CD14-positive monocyte (primary cell): ENCODE measurements at places on chromosomes 5 and 9.

DNA sequence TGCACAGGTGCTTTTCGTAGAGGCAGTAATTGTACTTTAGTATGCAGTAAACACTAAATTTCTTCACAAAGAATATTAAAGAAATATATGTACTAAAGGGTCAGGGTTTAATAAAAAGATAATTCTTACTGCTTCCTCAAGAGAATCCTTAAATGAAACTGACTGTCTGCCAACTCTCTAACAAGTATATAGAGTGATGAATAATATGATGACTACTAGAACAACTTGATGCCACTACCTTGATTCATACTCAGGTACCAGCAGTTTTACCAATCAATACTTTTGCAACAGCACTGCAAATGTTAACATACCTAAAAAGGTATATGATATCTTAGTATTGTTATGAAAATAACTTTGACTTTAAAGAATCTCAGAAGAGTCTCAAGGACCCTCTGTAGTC is 3.8 kb downstream of the YIPF5 start:
- no peak overlapping the region for H3K4me3 ChIP-seq
- H3K27me3 ChIP-seq: no peaks in the 10 kb centered on the region
- no peak overlapping the region for H3K27ac ChIP-seq
- H3K36me3 ChIP-seq: peaks cover 71% of the 10 kb centered on the region

DNA sequence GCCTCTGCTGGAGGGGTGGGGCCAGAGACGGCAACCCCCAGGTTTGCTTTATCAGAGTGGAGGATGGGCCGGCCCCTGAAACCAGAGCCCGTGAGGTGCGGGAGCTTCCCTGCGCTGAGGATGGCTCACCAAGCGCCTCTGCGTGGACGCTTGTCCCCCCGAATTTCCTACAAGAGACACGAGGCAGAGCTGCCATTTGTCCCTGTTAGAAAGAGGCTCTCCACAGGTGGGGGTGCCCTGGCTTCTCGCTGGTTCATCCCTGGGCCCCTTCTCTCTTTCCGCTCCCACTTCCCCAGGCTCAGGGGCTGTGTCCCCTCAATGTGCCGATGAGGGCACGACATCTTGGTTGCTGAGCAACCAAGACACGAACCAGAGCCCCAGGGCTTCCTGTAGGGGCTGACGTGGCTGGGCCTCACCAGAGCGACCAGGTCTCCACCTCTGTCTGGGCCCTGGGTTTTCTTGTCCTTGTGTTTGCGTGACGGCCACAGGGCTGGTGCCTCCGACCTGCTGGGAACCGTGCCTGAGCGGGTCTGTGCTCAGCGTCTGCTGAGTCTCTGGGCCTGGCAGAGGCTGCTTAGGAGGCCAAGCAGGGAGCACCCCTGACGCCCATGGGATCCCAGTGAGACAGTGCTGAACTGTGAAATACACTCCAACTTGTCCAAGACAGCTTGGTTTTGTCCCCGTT is 119.6 kb upstream of the COL5A1 start:
- H3K27ac ChIP-seq: no peak overlapping the region
- H3K4me1 ChIP-seq: no peaks in the 10 kb centered on the region
- H3K4me3 ChIP-seq: no peak overlapping the region
- no peaks in the 10 kb centered on the region for H3K36me3 ChIP-seq

GRCh38 chr5:103891151-103891550 is 328.6 kb upstream of the NUDT12 start:
- no peak overlapping the region for H3K27ac ChIP-seq
- H3K36me3 ChIP-seq: no peaks in the 10 kb centered on the region
- no peak overlapping the region for H3K4me3 ChIP-seq
- no peaks in the 10 kb centered on the region for H3K4me1 ChIP-seq

GRCh38 chr5:129698661-129699060 is 49.2 kb upstream of the MINAR2 start:
- DNase-seq: no peak
- no peaks in the 10 kb centered on the region for H3K27me3 ChIP-seq
- no peak overlapping the region for H3K4me3 ChIP-seq

DNA sequence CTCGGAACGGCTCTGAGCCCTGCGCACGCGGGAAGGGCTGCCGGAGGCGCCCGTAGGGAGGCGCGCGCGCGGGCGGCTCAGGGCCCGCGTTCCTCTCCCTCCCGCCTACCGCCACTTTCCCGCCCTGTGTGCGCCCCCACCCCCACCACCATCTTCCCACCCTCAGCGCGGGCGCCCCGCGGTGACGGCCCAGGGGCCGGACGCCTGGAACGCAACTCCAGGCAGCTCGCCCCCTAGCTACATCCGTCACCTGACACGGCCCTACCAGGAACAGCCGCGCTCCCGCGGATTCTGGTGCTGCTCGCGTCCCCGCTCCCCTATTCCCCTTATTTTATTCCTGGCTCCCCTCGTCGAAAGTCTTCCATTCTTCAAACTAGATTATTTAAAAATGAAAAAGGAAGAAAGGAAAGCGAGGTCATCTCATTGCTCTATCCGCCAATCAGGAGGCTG is at the start of gene CDKN2B-AS1:
Gene CDKN2B-AS1, plus strand, starts transcription at position 236 of the 450 bp plus-strand sequence.
- DNase-seq: peak; percentile 43
- H3K36me3 ChIP-seq: no peaks in the 10 kb centered on the region
- H3K27me3 ChIP-seq: peaks cover 44% of the 10 kb centered on the region
- H3K27ac ChIP-seq: peak within 1 kb of the TSS; percentile 97
- H3K4me1 ChIP-seq: peaks cover 35% of the 10 kb centered on the region
- peak within 1 kb of the TSS; percentile 94 for H3K4me3 ChIP-seq

DNA sequence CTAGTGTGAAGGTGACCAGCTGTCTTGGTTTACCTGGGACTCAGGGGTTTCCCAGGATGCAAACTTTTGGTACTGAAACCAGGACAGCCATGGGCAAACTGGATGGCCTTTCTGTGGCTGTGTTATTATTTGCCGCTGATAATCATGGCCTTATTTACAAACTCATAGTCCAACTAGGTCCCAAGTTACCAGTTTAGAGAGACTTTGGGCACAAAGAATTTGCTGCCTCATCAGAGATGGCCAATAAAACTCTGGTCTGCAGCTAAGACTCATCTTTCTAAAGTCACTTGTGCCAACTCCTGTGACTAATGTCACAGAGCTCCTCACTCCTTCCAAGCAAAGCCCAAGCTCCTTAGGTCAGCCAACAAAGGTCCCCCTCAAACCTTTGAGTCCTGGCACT is 47.5 kb upstream of the PLPP6 start:
- H3K4me1 ChIP-seq: no peaks in the 10 kb centered on the region
- no peaks in the 10 kb centered on the region for H3K36me3 ChIP-seq
- no peak for DNase-seq
- H3K4me3 ChIP-seq: no peak overlapping the region

GRCh38 chr5:40027400-40027799 is 602.6 kb upstream of the DAB2 start:
- DNase-seq: no peak
- no peaks in the 10 kb centered on the region for H3K36me3 ChIP-seq
- no peaks in the 10 kb centered on the region for H3K27me3 ChIP-seq
- H3K4me3 ChIP-seq: no peak overlapping the region

- H3K27ac ChIP-seq: no peak within 1 kb of the TSS
- no peaks in the 10 kb centered on the region for H3K36me3 ChIP-seq
These were observed at the start of gene BRINP1 for GRCh38 chr9:119368681-119369581. BRINP1 (minus strand) TSS chr9:119369435; CDS start chr9:119313355, 56,080 bp downstream.

DNA sequence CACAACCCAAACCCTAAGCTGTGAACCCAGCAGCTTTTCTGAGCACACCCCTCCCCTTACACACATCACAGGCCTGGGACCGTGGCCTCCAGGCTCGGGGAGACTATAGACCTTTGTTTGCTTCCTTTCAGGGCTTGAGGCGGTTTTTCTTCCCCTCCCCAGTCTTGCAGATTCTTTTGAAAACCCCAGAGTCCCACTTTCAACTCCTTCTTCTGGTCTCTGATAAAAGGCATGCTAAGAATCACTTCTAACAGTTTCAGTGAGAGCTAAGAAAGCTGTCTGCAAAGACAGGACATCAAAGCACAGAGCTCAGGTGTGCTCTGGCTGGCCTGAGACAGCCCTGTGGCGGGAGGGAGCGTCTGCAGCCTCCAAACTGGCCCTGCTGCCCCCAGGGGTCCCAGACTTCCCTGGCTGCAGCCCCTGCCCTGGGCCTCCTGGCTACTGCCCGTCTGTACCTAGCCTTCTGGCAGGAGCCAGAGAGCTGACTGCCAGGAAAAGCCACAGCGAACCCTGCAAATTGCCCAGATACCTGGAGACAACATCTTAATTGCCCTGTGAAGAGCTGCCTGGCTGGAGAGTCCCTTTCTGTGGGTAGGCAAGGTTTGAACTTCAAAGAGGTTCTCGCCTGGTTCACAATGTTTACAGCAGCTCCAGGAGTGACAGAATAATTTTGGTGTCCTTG is 138.9 kb downstream of the GADD45G start:
- peaks cover 15% of the 10 kb centered on the region for H3K4me1 ChIP-seq
- no peak overlapping the region for H3K4me3 ChIP-seq
- H3K27me3 ChIP-seq: no peaks in the 10 kb centered on the region
- H3K36me3 ChIP-seq: no peaks in the 10 kb centered on the region
- DNase-seq: no peak

DNA sequence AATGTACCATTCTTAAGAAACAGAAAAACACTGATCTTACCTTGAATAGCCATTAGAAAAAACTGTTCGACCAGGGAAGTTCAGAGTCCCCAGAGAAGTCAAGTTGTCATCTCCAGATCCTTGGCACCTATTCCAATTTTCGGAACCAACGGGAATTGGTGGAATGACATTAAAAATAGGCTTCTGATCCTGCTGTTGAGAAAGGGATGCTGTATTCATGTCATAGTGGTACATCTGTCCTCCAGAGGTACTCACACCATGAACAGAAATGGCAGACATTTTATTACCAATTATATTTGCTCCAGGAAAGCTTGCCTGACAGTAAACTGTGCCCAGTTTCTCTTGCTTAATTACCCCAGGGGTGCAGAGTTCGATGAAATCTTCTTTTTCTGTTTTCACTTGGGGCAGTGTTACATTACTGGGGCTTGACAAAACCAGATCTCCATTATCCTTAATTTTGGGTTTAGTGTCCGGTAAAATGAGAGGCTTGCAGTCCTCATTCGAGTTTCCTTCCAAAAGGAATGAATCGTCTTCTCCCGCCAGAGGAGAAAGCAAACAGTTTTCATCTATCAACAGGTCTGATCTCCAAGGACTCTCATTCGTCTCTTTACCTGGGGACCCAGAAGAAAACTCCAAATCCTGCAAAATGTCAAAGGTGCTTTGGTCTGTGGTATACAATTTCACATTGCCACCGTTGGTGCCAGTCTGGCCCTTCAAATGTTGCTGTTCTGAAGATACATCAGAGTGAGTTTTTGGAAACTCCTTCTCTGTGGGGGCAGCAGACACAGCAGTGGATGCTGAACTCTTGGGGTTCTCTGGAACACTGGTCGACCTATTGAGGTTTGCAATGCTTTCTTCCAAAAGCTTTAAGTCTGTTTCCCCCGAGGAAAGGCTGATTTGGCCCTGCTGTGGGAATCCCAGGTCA is 3.6 kb downstream of the NR3C1 start:
- peak overlapping the region; percentile 11 for H3K27ac ChIP-seq
- no peaks in the 10 kb centered on the region for H3K27me3 ChIP-seq
- no peak for DNase-seq
- H3K4me3 ChIP-seq: peak overlapping the region; percentile 10

DNA sequence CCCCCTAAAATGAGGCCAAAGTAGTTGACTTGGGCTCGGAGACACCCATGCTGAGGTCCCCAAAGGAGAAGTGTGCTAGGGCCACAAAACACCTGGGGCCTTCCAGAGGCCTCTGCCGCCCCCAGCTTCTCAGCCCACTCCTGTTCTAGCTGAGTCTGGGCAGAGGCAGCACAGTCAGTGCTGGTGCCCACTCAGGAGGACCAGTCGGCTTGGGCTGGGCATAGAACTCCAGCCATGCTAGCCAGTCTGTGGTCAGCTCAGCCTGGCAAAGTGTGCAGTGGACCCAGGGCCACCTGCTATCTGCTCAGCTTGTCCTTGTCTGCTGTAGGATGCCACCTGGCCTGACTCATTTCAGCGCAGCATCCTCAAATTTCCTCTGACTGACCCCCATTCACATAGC is 254.6 kb downstream of the FSTL4 start:
- H3K4me3 ChIP-seq: no peak overlapping the region
- no peaks in the 10 kb centered on the region for H3K36me3 ChIP-seq
- no peak for DNase-seq
- no peaks in the 10 kb centered on the region for H3K4me1 ChIP-seq

DNA sequence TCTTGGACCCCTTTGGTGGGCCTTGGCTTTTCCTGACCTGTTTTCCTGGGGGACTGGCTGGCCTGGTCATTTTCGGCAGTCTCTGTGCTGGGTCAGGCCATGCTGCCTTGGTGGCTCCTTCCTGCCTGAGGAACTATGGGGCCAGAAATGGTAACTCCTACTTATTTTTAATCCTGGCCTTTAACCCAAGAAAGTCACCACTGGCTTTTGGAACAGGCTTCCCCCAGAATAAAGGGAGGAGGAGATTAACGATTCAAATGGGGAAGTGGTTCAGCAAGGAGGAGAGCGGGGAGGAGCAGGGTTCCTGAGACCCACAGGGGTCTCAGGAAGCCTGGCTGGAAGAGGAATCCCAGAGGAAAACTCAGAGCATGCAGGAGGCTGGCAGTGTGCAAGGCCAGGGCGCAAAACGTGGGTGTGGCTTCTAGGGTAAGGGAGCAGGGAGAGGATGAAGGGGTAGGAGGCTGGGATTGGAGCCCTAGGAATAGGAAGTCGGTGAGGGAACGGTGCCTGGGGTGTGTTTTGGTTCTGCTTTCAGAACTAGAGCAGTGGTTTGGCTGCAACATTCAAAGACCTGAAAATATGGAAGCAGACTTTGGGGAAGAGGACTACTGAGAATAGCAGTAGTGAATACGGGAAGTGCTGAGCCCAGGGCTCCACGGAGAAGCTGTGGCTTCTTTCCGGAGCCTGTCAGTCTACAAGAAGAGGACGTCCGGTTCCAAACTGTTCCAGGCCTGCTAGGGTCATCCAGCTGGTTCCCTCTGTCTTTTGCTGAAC is 271.1 kb upstream of the KLF4 start:
- H3K4me1 ChIP-seq: peaks cover 53% of the 10 kb centered on the region
- no peak overlapping the region for H3K4me3 ChIP-seq
- H3K36me3 ChIP-seq: no peaks in the 10 kb centered on the region
- no peaks in the 10 kb centered on the region for H3K27me3 ChIP-seq

DNA sequence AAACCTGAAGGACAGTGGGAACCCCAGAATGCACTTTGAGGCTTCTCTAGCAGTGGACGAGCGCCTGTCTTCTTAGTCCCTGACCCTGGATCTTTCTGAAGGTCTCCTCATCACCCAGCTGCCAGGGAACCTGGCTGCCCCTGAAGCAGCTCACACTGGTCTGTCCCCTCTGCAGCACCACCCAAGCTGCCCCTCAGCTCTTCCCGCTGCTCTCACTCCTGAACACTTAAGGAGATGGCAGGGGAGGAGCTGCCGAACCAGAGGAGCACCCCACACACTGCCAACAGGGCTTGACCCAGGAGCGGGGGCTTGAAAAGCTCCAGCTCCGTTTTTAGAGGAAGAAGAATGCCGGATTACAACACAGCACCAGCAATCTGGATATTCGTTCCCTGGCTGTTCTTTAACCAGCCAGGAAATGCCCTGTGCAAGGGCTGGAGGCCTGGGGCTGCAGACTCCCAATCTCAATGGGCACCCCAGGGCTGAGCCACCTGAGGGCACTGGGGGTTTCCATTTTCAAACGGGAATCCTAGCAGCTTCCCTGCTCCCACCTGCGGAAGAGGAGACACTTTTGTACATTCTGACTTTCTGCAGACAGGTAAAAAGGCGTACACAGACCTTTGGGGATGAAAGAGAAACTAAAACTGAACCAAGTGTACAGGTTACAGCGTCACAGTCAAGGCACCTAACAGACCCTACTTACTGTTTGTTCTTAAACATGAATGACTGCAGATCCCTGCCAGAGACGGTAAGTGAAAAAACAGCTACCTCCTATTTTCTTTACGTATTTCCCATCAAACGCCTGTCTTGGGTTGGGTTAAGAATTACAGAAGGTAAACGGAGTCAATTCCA is 36.3 kb downstream of the GOLM1 start:
- peak; percentile 43 for DNase-seq
- H3K36me3 ChIP-seq: no peaks in the 10 kb centered on the region
- peak overlapping the region; percentile 16 for H3K27ac ChIP-seq
- H3K4me3 ChIP-seq: no peak overlapping the region
- no peaks in the 10 kb centered on the region for H3K27me3 ChIP-seq

- H3K27me3 ChIP-seq: no peaks in the 10 kb centered on the region
- no peak overlapping the region for H3K4me3 ChIP-seq
These were observed 103.8 kb upstream of the SLC1A3 start for GRCh38 chr5:36502608-36503007.
